Fibroblast of lung (primary cell): ENCODE measurements at places on chromosomes 5 and 9. TPM values are rescaled to one million over a fixed set of nuclear protein-coding genes. Genes with fewer than 3 reads are reported as not detected.

The PCDHGA11 gene
- polyA plus RNA-seq = 4.7 and 10.8 TPM in 2 replicates

The NTRK2 gene
- polyA plus RNA-seq = 0.70 and 1.1 TPM in 2 replicates

The SLC34A3 gene
- not detected in 2 replicates for polyA plus RNA-seq

The TUSC1 gene
- polyA plus RNA-seq = 3.7 and 4.9 TPM in 2 replicates

The HTR4 gene
- polyA plus RNA-seq = not detected in 2 replicates

The NELFB gene
- polyA plus RNA-seq = 23.5 and 32.7 TPM in 2 replicates

The FSTL4 gene
- polyA plus RNA-seq = 0.17 and 0.20 TPM in 2 replicates

The LRRC70 gene
- polyA plus RNA-seq = 0.17 and 0.34 TPM in 2 replicates

The OTULINL gene
- polyA plus RNA-seq = 0.76 and 2.4 TPM in 2 replicates

The PDE6A gene
- 0.02 TPM in 1 of 2 replicates, not detected in the other for polyA plus RNA-seq

The SEMA5A gene
- polyA plus RNA-seq = 25.1 and 49.0 TPM in 2 replicates

The SHC3 gene
- 1.7 and 2.5 TPM in 2 replicates for polyA plus RNA-seq

The WDR31 gene
- polyA plus RNA-seq = 1.2 and 1.6 TPM in 2 replicates

The PCDHB2 gene
- 0.91 and 3.1 TPM in 2 replicates for polyA plus RNA-seq

The BTF3 gene
- 631 and 647 TPM in 2 replicates for polyA plus RNA-seq

The PCDHA13 gene
- 0.02 TPM in 1 of 2 replicates, not detected in the other for polyA plus RNA-seq

The ZFP62 gene
- polyA plus RNA-seq = 10.1 and 14.4 TPM in 2 replicates

The IRX2 gene
- polyA plus RNA-seq = 0.40 and 0.88 TPM in 2 replicates

The MYMK gene
- not detected in 2 replicates for polyA plus RNA-seq

The CDKN2AIPNL gene
- 13.6 and 23.2 TPM in 2 replicates for polyA plus RNA-seq

The ORM2 gene
- not detected in 2 replicates for polyA plus RNA-seq

The RNF183 gene
- polyA plus RNA-seq = not detected in 2 replicates

The TMEM215 gene
- polyA plus RNA-seq = not detected in 2 replicates

The PPP3R2 gene
- polyA plus RNA-seq = not detected in 2 replicates

The DAB2 gene
- polyA plus RNA-seq = 328 and 538 TPM in 2 replicates

The RNF208 gene
- 0.14 and 0.34 TPM in 2 replicates for polyA plus RNA-seq

The ARHGEF39 gene
- 0.77 and 3.9 TPM in 2 replicates for polyA plus RNA-seq

The PCDHGA3 gene
- polyA plus RNA-seq = 1.3 and 1.4 TPM in 2 replicates

The LIFR gene
- polyA plus RNA-seq = 35.7 and 43.6 TPM in 2 replicates

The FNIP1 gene
- 30.7 and 36.4 TPM in 2 replicates for polyA plus RNA-seq

The PDZD2 gene
- 0.29 and 0.40 TPM in 2 replicates for polyA plus RNA-seq
